ENCODE measurements at places on chromosomes 6 and 20. TPM values are rescaled to one million over a fixed set of nuclear protein-coding genes. Genes with fewer than 3 reads are reported as not detected.

Gene LRRC73
- total RNA-seq: 0.34 TPM

DNA sequence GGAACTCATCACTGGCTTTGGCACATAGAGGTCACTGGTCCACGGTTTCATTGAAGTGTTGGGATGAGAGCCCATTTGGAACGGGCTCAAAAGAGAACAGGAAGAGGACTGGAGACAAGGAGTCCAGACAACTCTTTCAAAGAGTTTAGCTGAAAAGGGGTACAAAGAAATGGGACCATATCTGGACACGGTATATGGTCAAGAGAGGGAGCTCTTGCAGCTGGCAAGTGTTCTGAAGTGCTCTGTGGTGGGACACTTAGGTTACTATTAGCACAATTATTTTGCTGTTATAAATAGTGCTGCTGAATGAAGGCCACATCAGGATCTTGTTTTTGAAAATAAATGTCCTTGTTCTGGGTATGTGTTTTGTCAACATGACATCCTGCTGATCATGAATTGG is 4.6 kb downstream of the SGK2 start:
- H3K27ac ChIP-seq: no peak overlapping the region
- H3K4me1 ChIP-seq: no peaks in the 10 kb centered on the region
- no peak for DNase-seq
- H3K36me3 ChIP-seq: no peaks in the 10 kb centered on the region
- no peaks in the 10 kb centered on the region for H3K27me3 ChIP-seq
- no peak overlapping the region for H3K4me3 ChIP-seq

DNA sequence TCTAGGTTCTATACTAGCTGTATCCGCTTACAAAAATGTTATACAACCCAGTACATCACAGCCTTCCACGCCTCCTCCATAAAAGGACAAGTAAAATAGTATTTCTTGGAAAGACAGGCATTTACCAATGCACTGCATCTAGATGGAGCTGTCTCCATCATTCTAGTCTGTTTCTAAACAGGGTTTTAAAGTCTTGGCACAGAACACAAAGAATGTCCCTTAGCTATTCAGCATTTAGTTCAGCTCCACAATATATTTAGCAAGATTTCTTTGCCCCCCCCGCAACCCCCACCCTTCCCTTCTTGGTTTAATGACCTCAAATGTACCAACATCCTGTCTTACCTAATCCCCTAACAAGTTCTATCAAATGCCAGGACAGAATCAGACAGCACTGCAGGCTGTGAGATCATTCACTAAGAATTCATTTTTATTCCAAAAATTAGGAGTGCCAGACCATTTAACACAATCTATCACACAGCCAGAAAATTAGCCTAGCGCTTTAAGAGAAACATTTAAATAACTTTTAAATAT is 198.6 kb downstream of the BACH2 start:
- H3K4me1 ChIP-seq: peaks cover 98% of the 10 kb centered on the region
- no peaks in the 10 kb centered on the region for H3K27me3 ChIP-seq
- H3K4me3 ChIP-seq: peak overlapping the region; percentile 2
- DNase-seq: no peak
- peak overlapping the region; percentile 72 for H3K27ac ChIP-seq

Gene ARG1
- total RNA-seq: not detected

DNA sequence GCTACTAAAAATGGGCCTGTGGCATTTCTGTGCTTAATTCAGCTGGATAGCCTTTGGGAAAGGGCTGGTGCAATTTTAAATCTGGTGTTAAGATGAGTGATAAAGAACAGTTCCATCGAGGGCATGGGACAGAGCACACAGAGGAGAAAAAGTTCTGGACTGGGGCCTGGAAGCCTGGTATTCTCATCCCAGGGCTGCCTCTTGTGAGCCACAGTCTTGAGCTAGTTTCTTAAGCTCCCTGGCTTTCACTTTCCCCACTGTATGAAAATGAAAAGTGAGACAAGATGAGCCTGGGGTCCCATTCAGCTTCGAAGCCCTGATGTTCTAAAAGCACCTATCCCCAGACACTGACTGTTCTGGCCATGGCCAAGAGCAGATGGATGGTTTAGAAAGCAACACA is 14.3 kb upstream of the LAMA4 start:
- H3K36me3 ChIP-seq: no peaks in the 10 kb centered on the region
- no peak overlapping the region for H3K27ac ChIP-seq
- peaks cover 1% of the 10 kb centered on the region for H3K27me3 ChIP-seq
- no peak overlapping the region for H3K4me3 ChIP-seq
- no peak for DNase-seq

DNA sequence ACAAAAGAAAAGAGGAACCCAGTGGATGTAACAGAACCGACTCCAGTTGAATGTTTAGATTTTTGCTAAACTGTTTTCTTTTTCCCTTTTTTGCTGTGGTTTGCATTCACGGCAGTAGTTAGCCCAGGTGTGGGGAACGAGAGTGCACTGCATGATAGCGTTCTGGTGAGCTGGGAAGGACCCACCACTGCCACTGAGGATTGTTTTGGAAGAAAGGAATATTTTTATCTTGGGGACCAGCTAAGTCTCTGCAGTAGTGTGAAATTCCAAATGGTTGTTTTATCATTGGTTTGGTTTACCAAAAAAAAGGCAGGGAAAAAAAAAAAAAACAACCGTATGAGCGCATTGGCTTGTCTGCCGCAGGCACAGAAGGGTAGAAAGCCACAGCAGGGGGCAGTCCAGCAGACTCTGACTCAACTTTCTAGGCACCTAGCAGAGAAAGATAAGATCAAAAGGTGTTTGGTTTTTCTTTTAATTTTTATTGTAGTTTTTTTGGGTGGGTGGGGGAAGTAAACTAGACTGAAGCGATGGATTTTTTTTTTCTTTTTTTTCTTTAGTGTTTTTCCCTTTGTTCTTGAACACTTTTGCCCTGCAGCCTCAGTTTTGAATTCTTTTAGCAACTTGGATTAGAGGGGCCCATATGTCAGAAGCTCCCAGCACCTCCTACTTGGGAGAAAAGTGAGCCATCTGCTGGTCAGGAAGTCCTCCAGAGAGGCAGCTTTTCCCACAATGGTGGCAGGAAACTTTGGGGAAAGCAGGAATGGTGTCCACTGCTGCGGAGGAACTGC is 13.5 kb upstream of the RAB5IF start:
- H3K27ac ChIP-seq: peak overlapping the region; percentile 53
- H3K4me3 ChIP-seq: no peak overlapping the region
- no peak for DNase-seq
- peaks cover 70% of the 10 kb centered on the region for H3K4me1 ChIP-seq
- no peaks in the 10 kb centered on the region for H3K27me3 ChIP-seq

DNA sequence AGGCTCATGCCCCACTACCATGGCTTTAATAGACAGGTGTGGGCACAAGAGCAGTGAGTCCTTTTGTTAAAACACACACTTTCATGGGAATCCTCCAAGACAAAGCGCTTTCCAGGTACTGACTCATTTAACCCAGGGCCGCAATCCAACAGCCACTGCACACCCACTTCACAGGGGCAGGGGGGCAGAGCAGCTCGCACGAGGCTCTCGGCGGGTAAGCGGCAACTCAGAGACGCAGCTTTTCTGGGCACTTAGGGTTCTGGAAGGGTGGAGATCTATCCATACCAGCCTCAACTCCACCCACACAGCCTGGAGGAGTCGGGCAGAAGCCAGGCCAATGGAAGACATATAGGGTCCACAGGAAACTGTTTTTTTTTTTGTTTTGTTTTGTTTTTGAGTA is 28.6 kb downstream of the PSMG4 start:
- peaks cover 3% of the 10 kb centered on the region for H3K36me3 ChIP-seq
- no peak for DNase-seq
- no peak overlapping the region for H3K4me3 ChIP-seq

GRCh38 chr6:44869321-44869897 is 458.7 kb upstream of the RUNX2 start:
- peaks cover 10% of the 10 kb centered on the region for H3K36me3 ChIP-seq
- DNase-seq: no peak
- H3K27ac ChIP-seq: no peak overlapping the region
- H3K27me3 ChIP-seq: no peaks in the 10 kb centered on the region
- H3K4me3 ChIP-seq: no peak overlapping the region
- H3K4me1 ChIP-seq: peaks cover 19% of the 10 kb centered on the region

DNA sequence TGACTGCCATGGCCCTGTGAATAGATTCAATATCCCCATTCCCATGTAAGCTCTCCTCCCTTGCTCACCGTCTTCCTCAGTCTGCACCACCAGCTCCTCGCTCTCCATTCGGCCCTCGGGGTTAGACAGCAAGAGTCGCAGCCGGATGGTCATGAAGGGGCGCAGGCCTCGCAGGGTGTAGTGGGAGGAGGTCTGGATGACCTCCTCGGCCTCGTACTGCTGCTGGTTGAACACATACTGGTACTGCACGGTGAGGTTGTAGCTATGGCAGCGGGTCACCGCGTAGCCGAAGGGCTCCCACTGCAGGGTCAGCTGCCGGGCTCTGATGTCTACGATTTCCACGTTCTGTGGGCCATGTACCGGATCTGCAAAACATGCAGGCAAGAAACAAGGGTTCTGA is 717.5 kb downstream of the PTPRT start:
- H3K27me3 ChIP-seq: no peaks in the 10 kb centered on the region
- no peaks in the 10 kb centered on the region for H3K36me3 ChIP-seq
- no peak overlapping the region for H3K4me3 ChIP-seq
- H3K27ac ChIP-seq: no peak overlapping the region
- DNase-seq: no peak
- H3K4me1 ChIP-seq: no peaks in the 10 kb centered on the region

GRCh38 chr6:15256538-15257271 is 10.8 kb downstream of the JARID2 start:
- no peak overlapping the region for H3K4me3 ChIP-seq
- H3K36me3 ChIP-seq: peaks cover 6% of the 10 kb centered on the region
- H3K27ac ChIP-seq: peak overlapping the region; percentile 56
- H3K27me3 ChIP-seq: no peaks in the 10 kb centered on the region

DNA sequence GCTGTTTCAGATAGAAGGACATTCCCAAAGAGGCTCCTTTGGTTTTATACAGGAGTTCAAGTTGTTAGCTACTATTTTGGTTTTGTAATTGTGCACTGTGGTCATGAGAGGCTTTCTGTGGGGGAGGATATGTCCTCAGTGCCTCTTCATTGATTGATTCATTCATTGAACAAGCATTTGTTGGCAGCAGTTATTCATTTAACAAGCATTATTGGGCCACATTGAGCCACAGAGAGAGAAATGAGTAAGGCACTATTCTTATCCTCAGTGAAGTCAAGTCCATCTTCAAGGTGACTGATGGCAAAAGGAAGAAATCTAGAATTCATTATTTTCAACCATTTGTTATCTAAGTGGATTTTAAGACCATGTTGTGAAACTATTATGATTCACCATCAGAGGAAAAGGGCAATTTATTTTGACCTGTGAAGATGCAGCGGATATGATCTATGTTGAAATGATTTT is 697.2 kb upstream of the CITED2 start:
- no peaks in the 10 kb centered on the region for H3K4me1 ChIP-seq
- H3K27me3 ChIP-seq: peaks cover 2% of the 10 kb centered on the region
- H3K36me3 ChIP-seq: no peaks in the 10 kb centered on the region
- H3K27ac ChIP-seq: no peak overlapping the region
- DNase-seq: no peak
- no peak overlapping the region for H3K4me3 ChIP-seq

GRCh38 chr6:89944826-89945407 is 50.6 kb downstream of the GJA10 start:
- H3K4me3 ChIP-seq: no peak overlapping the region
- no peak for DNase-seq
- H3K27me3 ChIP-seq: no peaks in the 10 kb centered on the region
- H3K36me3 ChIP-seq: peaks cover 86% of the 10 kb centered on the region

DNA sequence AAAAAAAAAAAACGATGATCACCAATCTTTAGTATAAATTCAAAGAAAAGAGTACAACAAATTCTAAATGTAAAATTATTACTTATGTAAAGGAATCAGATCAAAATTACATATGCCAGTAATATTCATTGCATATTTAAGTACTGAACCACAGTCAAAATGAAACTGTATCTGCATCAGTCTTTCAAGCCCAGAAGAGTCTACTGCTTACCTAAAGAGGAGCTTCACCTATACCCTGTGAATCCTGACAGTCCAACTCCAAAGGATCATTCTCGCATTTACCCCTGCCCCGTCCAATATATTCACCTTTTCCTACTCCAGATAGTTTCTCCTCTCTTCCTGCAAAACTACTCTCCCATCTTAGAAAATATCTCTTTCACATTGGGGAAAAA is 9.2 kb downstream of the ATG5 start:
- peaks cover 36% of the 10 kb centered on the region for H3K4me1 ChIP-seq
- H3K4me3 ChIP-seq: no peak overlapping the region
- H3K27me3 ChIP-seq: no peaks in the 10 kb centered on the region
- no peak overlapping the region for H3K27ac ChIP-seq
- DNase-seq: no peak

DNA sequence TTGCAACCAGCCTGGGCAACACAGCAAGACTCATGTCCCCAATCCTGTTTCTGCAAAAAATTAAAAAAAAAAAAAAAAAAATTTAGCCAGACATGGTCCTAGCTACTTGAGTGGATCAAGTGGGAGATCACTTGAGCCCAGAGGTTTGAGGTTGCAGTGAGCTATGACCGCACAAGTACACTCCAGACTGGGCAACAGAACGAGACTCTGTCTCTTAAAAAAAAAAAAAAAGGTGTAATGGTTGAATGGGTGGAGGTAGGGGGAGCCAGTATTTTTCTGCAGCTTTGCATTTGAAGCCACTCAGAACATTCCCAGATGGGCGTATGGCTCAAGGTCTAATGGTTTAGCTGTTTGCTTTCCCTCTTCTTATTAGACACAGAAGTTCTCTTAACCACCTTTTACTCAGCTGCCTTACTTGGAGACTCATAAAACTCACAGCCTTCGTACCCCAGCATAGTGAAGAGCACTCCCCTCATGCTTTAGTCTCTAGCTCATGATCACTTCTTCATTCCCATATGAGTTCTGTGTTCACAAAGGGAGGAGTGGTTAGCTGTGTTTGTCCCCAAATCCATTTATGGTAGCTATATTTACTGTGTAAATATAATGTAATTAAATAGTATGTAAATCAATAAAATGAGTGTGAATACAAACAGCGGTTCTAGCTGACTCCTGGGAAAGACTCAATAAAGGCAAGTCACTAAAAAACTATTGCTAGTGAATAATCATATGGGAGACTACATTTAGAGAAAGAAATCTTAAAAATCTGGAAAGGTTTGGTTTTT is 9.0 kb downstream of the FKBP1A start:
- H3K4me1 ChIP-seq: peaks cover 87% of the 10 kb centered on the region
- H3K27ac ChIP-seq: no peak overlapping the region
- no peak for DNase-seq
- H3K27me3 ChIP-seq: no peaks in the 10 kb centered on the region
- H3K4me3 ChIP-seq: no peak overlapping the region
- peaks cover 42% of the 10 kb centered on the region for H3K36me3 ChIP-seq

- H3K4me3 ChIP-seq: peak overlapping the region; percentile 89
- H3K27ac ChIP-seq: no peak overlapping the region
- H3K36me3 ChIP-seq: peaks cover 61% of the 10 kb centered on the region
- H3K4me1 ChIP-seq: peaks cover 18% of the 10 kb centered on the region
Measured at GRCh38 chr20:44908987-44909871, 631 bp upstream of the PABPC1L start.

DNA sequence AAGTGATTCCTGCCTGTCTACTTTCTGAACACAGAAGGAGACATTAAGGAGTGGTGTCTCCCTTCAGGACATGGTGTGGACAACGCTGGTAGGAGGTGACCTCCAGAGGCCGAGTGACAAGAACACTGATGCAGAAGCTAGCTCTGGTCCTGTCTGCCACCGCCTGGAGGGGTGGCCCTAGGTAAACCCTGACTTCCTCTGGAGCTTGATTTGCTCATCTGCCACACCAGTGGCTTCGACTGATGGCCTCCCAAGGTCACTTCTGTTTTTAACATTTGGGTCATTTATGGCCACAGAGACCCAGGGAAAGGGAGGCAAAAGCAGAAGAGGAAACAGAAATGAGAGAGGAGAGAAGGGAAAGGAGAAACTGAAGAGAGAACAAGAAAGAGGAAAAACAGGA is 49.4 kb upstream of the SLC22A23 start:
- H3K27me3 ChIP-seq: peaks cover 11% of the 10 kb centered on the region
- no peak for DNase-seq

Data from activated B cell treated with CpG ODN at 0.5 μM for 24 hours (primary cell).